Left renal pelvis (tissue), 4 donors: ENCODE measurements at places on chromosomes 7 and 10.

DNA sequence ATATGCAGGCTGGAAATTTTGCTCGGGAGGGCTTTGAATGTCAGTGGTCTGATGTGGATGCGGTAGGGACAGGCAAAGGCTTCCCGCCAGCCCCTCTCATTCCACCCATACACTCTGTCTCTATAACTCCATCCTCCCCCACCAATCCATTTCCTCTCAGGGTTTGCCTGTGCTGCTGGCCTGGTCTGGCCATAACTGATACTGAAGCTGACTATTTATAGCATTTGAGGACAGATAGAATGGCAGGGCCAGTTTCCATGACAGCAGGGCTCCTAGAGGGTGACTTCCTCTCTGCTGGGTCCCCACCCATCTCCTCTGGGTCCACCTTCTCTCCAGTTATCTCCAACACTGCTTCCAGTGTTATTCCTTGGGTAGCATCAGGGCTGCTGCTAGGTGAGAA lies 6.6 kb upstream of the PDLIM1 start:
- no peak for DNase-seq

DNA sequence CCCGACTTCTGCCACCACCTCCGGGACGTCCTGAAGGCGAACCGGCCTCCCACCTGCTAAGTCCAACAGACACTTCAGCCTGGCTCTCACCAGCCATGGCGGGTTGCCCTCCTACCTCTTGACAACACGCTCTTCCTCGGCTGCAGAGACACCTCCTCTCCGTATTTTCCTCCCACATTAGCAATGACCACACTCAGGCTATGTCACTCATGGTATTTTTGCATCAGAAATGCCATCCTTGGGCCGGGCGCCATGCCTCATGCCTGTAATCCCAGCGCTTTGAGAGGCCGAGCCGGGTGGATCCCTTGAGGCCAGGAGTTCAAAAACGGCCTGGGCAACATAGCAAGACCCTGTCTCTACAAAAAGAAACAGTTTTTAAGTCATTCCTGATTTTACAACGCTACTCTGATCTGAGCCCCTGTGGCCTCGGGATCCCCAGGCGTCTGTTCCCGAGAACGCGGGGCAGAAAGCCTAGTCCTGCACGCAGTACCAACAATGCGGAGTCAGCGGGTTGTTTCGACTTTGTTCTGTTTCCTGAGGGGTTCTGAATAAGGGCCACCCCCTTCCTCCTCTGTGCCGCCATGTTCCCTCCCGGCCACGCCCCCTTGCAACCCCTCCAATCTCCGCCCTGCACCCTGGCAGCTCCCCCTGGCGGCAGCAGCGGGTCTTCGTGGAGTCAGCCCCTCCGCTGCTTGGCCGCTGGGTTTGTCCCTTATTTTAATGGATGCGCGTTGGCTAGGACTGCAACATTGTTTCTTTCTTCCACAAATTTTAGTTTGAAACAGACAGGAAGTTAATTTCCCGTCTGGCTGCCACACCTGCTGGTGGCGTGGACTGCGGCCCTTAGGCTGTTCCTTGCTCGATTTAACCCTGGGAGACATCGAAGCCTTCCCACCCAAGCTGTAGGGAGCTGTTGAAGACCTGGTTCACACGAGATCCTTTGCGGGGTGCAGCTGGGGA lies 9.7 kb upstream of the ZFAND2A start:
- peak; percentile 51 for DNase-seq

- no peak for DNase-seq
Measured at GRCh38 chr7:80826520-80827238, 92.2 kb downstream of the SEMA3C start.

DNA sequence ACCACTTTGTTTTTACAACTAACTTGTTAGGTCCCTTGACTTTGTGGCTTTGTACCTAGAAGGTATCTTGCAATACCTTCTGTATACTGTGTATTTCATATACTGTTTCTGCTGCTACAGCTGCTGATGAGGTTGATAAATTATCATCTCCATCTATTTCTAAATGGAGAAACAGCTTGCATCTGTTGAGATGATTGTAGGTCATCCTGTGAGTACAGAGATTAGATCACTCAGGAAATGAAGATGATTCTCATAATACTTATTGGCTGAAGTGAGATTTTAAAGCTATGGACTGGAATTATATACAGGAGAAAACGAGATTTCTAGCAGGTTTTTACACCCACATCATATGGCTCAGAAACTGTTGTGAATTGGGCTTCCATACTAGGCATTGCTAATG lies 280.5 kb downstream of the KCND2 start:
- DNase-seq, result no peak

DNA sequence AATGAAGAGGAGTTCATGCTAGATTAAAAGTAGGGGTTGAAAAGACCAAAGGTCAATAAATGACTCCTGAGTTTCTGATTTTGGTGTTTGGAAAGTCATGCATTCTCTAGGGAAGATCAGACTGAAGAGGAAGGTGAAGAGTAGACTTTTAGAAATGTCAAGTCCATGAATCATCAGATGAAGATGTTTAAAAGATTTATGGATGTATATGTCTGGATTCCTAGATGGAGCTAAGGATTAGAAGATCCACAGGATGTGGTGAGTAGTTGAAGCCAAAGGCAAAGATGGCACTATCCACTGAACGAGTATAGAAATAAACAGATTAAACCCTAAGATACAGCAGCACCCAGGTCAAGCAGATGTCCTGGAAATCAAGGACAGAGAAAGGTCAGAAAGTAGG lies 298.5 kb downstream of the GPAM start:
- no peak for DNase-seq
